ENCODE measurements at places on chromosomes 4 and X.

DNA sequence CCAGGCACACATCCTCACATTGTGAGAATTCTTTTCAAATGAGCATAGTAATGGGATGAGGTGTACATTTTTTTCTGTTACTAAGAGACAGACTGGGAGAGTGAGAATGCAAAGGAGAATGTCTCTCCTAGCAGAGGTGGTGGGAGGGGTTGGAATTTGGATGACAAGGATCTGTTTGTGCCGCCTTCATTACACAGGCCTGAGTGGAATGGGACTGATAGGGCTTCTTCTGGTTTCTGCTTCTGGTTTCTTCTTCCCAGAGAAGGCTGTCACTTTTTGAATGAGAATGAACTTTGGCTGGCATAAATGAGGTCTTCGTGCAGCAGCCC, 55.4 kb downstream of the C4orf51 start:
- DNase-seq, result no peak

DNA sequence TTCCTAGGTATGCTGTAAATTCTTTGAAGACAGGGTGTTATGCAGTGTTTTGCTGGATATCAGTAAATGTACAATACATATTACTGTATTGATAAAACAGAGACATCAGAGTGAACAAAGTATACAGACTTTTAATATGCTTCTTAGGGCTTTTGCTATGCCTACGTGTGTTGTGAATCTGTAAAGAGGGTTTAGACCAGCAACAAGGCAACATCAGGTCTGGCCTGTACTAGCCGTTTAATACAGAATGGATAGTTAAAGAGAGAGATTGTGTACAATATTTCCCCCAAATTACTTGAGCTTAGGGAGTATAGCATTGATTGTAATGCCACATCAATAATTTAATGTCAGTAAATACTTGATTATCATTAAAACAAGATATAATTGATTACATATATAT, 75.2 kb downstream of the PAQR3 start:
- no peak for DNase-seq

DNA sequence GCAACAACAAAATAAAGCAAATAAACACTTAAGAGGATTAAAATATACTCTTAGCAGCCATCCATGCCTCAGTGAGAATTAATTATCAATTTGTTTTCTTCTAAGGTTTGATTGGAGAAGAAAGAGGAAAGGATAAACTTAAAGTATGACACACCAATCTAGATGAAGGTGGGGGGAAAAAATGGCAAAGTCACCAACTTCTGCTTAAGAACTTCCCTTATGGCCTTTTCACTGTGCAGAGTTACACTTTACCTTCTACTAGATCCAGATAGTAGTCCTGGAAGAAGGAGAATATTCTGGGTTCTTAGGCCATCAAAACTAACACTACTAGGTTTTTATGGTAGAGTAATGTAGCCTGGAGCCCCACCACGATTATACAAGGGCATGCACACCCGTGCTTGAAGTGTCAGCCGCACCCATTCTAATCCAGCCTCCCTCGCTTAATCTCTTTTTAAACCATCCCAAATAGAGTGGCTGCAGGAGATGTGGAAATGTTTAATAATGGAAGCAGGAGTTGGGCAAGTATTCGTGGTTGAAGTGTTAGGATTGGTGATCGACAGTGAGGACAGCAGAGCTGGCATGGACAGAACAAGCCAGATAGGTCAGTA, 14.1 kb downstream of the ENPEP start:
- no peak for DNase-seq

GRCh38 chr4:14800977-14801376, 201.3 kb upstream of the CPEB2 start:
- DNase-seq, result no peak

- no peak for DNase-seq
Measured at GRCh38 chrX:10922159-10922558, 189.0 kb upstream of the HCCS start.

DNA sequence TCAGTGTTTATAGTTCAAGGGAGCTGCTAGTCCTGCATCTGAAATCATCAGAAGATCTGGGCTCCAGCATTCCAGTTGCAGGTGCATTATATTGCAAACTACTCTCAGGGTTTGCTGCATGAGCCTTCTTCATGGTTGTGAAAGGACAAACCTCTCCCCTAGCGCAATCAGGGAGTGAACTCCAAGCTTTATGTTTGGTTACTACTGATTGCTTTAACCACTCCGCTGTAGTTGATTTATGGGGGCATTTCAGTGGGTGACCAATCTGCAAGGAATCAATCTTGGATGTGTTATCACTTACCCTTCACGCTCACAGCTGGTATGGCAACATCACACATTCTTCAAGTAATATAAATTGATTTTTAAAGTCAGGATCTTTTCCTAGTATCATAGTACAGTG, 552.1 kb downstream of the SPOCK3 start:
- no peak for DNase-seq

- no peak for DNase-seq
Measured at GRCh38 chrX:94454606-94455005, 780.6 kb downstream of the FAM133A start.

- no peak for DNase-seq
Measured at GRCh38 chrX:13565511-13565910, 3.9 kb upstream of the EGFL6 start.

GRCh38 chr4:148634476-148634875, 192.3 kb upstream of the NR3C2 start:
- DNase-seq, result no peak

GRCh38 chr4:22356987-22357596, 158.8 kb downstream of the ADGRA3 start:
- no peak for DNase-seq

DNA sequence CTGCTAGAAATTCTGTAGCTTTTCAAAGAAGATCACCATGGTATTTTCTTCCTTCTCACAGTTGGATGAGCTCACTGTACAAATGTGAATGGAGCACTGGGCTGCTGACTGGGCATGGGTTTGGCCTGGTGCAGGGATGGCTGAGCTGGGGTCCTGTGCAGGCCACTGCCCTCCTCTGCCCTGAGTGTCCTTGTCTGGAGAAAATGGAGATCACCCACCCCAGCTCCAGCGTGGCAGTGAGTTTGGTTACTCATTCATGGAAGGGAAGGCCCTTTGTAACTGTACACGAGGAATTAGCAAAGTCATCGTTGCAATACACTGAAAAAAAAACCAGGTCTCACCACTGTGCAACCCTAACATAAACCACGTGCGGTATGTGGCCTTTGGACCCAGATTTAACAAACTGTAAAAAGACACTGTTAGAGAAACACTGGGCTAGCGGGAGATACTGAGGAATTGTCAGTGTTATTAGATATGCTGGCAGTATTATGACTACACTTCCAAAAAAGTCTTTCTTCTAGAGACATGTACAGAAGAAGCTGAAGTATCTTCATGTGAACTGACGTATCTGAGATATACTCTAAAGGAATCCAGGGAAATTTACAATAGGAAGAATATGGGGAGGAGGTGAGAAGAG, 16.1 kb upstream of the TBC1D14 start:
- DNase-seq, result no peak

DNA sequence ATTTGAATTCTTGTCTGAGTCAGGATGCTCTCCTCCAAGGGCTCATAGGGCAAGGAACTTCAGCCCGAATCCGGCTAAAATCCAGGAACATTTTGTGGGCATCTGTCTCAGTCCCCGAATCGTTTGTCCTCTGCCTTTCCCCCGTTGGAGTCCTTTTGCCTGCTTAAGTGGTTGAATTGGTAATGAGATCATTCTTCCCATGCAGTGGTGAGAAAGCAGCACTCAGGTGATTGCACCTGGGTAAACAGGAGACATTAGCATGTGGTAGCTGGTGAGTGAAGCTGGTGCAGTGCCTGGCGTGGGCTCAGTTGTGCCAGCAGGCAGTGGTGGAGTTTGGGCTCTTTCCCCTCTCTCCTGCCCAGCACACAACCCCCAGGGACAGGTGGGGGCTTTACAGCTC, 61.9 kb upstream of the MTM1 start:
- no peak for DNase-seq

DNA sequence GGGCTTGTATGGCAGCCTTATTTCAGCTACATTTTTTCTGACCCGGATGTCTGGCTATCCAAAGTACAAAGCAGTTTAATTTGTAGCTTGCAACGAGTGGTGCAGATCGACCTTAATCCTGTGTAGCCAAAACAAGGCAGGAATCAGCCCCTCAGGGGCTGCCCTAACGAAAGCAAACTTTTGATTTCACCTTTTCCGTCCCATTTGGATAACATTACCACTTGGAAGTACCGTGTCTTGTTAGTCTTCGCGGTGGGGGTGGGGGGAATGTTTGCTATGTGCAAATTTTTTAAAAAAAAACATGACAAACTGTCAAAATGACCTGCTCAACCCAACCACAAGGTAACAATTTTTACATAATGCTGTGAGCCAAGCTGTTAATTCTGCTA, 766 bp upstream of the DNAJB14 start:
- DNase-seq, result no peak

DNA sequence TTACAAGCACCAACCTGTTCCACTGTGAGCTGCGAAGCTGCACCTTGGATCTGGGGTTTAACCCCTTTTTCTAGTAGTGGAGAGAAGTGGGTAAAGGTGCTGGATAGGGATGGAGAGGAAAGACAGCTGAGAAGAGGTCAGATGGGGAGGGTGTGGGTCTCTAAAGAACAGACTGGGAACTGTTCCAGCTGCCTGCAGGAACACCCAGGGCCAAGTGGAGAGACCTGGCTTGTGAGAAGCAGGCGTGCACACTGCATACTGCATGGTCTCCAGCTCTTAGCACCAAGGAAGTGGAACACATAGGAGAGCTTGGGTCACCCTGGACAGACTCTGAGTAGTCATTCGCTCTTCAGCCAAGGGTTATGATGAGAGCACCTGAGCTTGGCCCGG, 16.1 kb downstream of the BCOR start:
- DNase-seq, result no peak

- DNase-seq, result no peak
Measured at GRCh38 chrX:31500921-31501320, 429.1 kb upstream of the FTHL17 start.

- DNase-seq, result no peak
Measured at GRCh38 chr4:26000274-26000950, 86.4 kb downstream of the SMIM20 start.

DNA sequence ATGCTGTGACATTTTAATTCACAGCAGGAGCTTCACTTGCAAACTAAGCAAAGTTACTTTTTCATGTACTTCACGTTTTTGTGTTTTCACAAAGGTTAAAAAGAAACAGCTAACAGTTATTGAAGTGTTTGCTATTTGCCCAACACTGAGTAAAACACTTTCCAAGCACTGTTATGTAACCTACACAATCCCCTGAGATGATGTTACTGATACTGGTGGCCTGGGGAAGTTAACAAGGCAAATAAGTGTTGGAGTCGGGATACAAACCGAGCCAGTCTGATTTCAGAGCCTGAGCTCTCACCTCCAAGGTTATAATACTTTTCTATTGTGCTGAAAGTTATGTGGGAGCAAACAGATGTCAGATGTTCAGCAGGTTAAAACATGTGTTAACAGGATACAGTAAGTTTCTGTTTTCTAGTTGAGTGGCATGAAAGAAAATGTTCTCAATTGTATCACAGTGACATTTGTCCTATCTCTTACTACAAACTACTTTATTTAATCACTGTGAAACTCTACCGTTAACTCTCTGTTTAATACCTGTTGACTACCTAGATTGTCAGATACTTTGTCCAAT, 3.9 kb upstream of the CXCL13 start:
- DNase-seq, result no peak

GRCh38 chrX:42754115-42754514, 23.8 kb downstream of the PPP1R2C start:
- DNase-seq, result no peak

- DNase-seq, result no peak
Measured at GRCh38 chrX:14915596-14915995, 42.4 kb downstream of the MOSPD2 start.

GRCh38 chr4:78100060-78100459, 42.9 kb downstream of the FRAS1 start:
- DNase-seq, result no peak

GRCh38 chr4:10893395-10893794, 208.8 kb upstream of the CLNK start:
- DNase-seq, result no peak

DNA sequence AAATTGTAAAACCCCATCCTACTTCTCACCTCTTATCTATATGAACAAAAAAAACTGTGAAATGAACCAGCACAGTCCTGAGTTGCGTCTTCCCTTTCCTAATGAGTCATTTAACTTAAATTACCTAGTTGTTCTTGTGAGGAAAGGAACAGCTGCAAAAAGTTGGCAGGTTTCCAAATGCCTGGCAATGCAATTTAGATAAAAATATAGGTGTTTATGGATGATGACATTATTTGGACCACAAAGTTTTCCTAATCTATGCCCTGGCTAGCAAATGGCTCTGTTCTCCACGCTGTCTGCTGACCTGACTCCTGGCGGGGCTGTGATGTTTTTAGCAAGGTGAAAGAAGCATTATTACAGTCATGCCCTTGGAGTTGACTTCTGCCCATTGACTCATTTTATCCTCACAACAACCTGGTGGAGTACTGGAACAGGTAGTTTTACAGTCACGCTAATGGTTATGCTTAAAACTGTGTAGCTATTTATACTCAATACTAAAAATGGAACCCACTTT, 29.8 kb upstream of the RELL1 start:
- no peak for DNase-seq

DNA sequence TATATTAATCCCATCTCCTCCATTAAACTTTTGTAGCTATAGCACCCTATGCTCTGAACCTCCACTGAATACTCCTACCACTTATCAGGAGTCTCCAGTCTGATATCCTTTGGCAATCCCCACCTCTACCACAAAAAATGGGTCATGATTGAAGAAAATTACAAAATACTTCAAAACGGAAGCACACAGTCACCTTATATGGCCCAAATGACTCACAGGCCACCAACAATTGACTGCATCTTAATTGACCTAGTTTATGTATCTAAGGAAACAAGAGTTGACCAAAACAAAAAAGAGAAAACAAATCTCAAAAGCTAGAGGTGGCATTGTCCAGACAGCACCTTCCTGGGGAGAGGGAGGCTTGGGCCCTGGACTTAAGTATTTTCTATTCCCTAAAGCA, 120.0 kb upstream of the DIAPH2 start:
- DNase-seq, result no peak

Measured in right lung (tissue), 10 donors.